CMK (cell line): ENCODE measurements at places on chromosomes 7 and 10.

- DNase-seq, result no peak
Observed at GRCh38 chr7:117908031-117908795, 35.0 kb upstream of the CTTNBP2 start.

- no peak for DNase-seq
Observed at GRCh38 chr7:41501006-41501405, 201.9 kb downstream of the INHBA start.

GRCh38 chr10:59812519-59813122 lies 59.4 kb upstream of the MRLN start:
- no peak for DNase-seq

DNA sequence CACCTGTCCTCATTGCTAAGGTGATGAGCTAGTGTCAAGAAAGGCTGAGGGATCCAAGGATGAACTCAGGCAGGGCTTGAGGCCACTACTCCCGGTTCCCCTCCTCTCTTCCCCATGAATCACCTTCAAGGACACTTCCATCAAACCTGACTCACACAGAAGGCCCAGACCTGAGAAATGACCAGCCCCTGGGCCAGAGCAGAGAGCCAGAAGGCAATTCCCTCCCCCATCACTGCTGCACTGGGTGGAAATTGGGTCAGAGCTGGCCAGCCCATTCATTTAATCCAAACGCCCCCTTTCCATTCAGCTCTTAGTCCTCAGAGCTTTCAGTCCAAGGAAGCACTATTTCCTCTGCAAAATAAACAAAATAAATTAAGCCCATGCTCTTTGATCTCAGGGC lies 182.0 kb downstream of the KCNMA1 start:
- DNase-seq, result no peak

GRCh38 chr10:103661198-103661950 lies 167.9 kb downstream of the NEURL1 start:
- DNase-seq, result no peak

DNA sequence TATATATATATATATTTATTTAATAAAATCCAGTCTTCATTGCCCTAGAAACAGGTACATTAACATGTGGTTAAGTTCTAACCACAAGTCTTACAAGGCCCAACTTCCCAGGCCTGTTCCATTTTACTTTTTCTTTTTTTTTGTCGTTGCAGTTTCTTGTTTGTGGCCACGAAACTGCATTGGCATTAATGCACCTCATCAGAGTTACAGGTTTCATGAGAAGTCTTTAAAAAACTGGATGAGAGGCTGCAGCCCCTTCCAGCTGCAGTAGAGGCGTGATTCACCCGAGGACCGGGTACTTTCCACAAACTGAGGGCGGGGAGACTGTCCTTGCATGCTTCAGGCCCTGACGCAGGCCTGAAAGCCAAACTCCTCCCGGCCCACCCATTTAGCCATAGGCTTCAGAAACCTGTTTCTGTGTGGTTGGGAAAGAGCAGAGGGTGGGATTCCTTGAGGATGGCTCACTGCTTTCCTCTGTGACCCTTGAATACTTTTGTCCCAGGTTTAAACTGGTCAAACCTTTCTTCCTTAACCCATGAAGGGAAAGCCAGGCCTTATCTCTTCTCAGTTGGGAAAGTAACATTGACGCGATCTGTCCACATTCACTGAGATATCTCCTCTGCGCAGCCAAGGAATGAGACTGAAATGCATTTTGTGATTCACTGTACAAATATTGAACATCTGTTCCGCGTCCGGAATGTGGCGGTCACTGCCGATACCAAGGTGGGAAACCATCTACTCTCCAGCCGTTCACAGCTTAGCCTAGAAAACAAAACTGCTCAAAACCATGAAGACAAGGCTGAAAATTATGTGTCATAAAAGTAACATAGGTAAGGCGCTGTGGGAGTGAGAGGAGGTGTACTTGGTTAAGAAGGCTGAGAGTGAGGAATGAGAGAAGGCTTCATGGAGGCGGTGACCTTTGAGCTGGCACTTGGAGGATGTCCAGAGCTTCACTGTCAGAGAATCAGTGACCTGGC lies 311.7 kb downstream of the GATA3 start:
- DNase-seq, result no peak

GRCh38 chr10:21184984-21185383 lies 287.9 kb upstream of the NEBL start:
- no peak for DNase-seq

DNA sequence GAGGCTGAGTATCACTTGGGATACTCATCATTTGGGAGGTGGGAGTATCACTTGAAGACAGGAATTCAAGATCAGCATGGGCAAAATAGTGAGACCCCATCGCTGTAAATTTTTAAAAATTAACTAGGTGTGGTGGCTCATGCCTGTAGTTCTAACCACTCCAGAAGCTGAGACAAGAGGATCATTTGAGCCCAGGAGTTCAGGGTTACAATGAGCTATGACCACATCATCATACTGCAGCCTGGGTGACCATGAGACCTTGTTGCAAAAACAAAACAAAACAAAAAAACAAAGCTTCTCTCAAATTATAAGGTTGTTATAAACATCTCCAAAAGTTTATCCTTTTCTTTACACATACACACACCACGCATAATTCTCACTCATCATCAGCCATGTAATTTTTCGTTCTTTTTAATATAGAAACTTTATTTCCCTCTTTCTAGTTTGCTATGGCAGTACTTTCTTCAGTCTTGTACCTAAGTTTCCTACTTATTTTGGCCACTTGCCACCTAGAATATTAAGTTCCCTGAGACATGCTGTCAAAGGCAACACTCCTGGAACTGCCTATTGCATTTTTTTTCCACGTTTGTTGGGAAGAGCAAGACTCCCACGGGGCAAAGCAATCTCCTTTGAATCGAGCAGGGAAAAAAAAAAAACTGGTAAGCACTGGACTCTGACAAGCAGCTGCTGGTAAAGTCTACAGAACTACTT lies 37.1 kb downstream of the SKIDA1 start:
- DNase-seq, result no peak

DNA sequence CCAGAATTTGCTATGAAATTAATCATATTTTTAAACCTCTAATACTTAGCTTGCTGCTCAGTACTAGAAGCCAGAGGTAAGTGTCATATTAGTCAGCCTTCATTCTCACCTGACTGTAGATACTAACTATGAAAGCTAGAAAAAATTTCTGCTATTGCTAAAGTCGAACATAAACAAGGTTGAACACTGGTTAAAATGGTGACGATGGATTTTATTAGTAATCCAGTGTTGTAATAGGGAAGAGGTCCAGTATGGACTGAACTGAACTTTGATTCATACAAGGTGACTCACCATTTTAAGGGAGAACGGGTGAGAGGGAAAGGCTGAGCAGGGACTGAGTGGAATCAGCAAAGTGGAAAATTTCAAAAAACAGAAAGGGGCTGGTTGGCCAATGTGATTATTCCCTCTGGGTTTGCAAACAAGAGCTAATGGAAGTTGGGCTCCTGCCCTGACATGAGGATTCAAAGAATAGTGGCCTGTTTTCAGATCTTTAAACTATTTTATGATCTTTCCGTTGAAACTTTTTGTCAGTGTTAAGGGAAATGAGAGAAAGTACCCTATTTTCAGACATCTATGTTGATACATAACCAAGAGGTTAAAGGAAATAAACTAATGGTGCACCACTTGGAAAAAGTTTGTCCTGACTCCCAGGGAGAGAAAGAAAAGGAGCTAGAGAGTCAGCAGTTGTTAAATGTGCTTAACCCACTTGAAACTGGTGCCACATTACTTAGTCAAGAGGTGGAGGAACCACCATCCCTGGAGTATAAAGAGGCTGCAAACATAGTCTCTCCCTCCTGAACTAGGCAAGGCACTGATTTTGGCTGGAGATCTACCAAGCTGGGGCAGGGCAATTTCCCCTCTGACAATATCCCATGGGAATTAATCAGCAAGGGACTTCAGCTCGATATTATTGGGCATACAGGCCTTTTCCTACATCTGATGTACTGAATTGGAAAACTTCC lies 15.3 kb upstream of the AKR1C1 start:
- no peak for DNase-seq
